ENCODE measurements at places on chromosomes 7 and 10.
A peak's percentile ranks its signal among the peaks of the same experiment; 100 is the strongest.

DNA sequence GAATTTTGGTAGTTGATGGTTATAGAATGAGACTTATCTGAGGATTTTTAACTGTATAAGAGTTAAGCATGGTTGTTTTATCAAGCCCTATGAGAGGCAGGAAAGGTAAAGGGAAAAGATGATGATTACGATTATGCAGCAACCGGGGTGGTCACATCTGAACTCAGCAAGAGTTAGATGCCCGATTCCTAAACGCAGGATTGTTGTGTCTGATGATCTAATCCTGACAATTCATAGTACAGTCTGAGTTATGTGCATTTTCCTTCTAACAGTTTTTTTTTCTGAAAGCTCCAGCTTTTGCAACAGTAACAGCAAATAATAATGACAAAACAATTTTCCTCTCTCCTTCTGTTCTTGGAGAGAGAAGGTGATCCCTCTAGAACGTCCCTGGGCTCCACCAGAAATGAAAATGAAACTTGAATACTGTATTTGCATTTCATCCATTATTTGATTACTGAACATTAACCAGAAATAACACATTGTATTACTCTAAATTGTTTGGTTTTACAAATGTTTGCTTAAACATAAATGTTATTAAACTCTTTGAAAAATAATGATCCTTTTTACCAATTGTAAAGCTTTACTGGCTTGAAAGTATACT, 176.5 kb upstream of the CCDC6 start:
- no peak for DNase-seq

DNA sequence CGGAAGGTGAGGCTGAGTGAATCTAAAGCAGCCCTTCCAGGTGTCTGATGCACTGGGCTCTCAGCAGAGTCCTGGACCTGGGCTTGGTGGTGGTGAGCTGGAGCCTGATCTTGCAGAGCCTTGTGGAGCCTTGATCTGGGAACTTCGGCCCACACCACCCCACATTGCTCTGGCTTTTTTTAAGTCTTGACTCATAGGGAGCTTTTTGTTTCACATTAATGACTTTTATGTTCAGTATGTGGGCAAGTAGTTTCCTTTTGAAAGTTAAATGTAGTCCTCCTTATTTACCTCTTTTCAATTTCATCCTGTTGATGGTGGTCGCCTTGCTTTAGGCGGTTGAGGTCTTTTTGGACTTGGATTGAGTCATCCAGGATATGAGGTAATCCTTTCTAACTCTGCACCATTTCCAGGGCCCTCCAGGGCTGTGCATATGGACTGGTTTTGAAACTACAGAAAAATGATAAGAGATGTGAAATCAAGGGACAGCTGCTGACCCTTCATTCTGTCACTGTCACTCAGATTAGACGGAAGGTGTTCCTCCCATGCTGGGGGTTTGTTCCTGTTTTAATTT, 2.9 kb upstream of the NRAP start:
- no peak for DNase-seq

DNA sequence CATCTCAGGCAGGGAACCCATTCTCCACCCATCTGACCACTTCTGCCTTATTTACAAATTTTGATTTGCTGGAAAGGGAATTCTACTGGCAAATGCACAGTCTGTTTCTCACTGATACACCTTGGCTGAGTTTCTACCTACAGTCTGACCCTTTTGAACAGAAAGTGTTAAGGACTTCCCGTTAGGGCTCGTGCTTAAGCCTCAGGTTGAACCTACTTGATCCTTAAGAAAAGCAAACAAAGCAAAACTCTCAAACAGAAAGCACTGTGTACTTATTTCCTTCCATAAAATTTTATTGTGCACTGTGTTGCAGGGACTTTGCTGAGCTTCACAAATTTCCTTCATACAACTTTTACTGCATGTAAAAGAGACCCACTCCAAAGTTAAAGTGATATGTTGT, 367.8 kb downstream of the NRG3 start:
- DNase-seq, result no peak

DNA sequence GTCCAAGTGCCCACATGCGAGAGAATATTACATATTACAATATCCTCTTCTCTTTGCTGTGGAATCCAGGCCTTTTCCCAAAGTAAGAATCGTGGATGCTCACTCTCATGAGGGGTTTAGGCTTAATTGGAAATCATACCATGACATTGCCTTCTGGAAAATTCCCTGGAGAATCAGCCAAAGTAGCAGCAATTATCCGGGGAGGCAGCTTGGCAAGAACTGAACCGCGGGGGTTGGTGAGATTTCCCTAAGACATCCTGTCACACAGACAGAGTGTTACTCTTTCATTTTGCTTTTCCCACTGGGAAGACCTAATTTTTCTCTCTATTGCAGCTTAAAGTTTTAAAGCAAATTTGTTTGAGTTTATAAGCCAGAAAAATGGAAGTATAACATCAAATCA, 463.6 kb upstream of the DPP6 start:
- no peak for DNase-seq

DNA sequence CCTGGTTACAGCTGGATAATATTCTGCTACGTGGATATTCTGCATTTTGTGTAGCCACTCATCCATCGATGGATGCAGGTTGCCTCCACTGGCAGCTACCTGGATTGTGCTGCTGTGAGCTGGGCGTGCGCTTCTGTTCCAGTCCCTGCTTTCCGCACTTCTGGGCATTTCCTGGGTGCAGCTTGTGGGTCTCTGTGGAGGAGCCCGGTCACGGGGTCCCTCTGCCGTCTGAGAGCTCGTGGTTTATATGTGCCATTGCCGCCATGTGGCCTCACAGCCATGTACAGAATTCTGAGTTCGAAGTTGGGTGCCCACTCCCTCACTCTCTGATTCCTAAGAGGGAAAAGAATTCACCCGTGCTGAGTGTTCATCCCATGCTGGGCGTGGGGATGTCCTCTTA, 38.3 kb downstream of the JAKMIP3 start:
- DNase-seq, result no peak

DNA sequence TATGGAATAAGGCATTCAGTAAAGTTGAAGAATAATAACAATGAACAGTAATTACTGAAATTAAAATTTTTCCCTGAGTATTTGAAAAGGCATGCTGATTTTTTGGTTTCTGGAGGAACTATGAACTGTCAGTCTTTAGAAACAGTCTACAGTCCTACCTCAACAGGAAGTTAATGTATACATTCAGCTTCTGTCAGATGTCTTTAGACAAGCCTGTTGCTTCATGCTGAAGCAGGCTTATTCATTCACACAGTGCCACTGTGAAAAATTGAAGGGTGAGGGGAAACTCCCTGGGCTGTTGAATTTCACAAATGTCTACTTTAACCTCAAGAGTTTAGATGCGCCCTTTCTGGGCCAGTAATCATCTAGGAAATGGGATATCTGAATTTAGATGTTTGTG, 3.5 kb downstream of the NRF1 start:
- peak; percentile 4 for DNase-seq

DNA sequence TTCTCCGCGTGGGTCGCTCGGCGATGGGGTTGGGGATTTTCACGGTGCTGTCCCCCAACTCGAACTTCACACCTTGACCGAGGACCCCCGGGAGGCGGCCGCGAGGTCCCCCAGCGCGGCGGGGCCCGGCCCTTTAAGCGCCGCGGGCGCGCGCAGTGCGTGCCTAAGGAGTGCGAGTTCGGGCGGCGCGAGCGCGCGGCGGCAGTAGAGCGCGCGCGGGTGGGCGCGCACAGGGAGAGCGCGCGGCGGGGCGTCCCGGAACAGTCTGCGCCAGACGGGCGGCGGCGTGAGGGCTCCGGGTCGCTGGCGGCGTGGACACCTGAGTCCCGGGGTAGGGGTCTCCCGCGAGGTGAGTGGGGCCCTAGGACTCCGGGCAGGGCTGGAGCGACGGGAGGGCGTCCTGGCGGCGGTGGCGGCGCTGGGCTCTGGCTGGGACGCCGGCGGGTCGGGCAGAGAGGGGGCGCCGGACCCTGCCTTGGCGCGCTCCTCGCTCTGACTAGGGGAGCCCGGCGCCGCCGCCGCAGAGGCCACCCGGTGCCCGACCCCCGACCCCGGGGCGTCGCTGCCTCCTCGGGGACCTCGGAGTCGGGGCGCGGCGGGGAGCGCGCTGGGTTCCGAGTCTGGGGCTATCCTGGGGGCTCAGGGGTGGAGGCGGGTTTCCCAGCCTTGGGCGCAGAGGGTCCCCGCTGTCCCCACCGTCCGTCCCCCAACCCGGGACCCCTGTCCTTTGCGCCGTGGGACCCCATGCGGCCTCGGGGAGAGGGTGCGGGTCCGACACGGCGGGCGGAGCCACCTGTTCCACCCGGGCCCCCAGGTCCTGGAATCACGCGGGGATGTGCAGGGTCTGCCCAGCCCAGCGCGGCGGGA, at the start of gene PROSER2:
PROSER2 (plus strand) TSS at position 235 of the 867 bp plus-strand sequence. CDS start 28,722 bp downstream, outside the sequence.
- no peak for DNase-seq

DNA sequence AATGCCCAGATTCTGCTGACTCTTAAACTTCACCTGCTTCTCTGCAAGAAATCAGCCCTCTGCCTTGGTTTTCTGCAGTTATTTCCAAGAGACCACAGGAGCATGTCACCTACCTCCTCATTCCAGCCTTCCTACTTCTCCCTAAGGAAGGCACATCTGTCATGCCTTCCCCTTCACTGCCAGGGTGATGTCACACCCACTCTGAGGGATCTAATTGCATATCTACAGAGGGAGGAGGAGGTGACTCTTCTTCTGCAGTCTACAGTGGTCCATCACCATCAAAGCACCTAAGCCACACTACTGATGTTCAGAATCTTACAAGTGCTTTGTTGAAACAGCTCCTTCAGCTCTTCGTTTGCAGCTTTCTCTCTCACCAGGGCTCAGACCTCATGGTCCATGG, 275.5 kb downstream of the FGFR2 start:
- no peak for DNase-seq

- no peak for DNase-seq
These were observed 234.3 kb upstream of the C7orf33 start for GRCh38 chr7:148356303-148356702.

GRCh38 chr10:82452046-82452445, 577.1 kb downstream of the NRG3 start:
- no peak for DNase-seq

DNA sequence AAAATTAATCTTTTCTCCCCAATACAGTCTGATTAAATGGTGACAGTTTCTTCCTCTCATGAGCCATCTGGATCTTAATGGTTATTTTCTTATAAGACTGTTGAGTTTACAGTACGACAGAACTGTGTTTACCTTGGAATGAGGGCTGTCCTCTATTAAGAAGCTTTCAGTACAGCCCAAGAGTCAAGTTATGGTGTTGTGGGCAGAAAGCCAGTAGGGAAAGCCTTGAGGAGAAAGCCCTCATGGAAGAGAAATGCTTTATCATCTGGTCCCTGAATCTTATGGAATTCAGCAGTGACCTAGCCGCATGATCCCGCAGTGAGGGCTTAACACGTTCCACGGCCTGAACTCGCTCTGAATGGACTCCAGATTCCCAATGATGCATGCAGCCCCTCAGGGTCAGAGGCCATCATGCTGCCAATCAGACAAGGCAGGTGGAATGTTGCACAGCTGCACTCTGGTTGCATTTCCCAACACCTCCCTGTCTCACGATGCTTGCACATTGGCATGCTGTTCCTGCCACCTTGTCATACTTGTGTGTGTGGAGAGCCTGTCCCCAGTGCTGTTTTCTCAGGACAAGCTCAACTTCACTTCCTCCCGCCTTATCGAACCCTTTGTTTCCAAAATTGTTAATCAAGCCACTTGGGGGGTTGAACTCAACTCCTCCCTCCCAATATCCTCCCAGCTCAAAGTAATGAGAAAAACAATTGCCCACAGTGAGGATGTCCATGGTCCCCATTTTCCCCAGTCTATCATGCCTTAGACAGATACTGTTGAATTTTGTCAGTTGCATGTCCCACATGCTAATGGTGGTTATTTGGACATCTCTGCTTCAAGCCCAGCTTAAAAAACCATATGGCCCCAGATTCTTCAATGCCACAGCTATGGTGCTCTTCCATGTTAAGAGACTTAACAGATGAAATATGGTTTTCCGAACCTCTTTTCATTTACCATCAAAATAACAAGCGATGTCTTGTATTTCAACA, 211.1 kb upstream of the TCF7L2 start:
- DNase-seq, result no peak

- no peak for DNase-seq
These were observed 30.2 kb downstream of the CALD1 start for GRCh38 chr7:134809616-134810015.

GRCh38 chr10:49271346-49271745, 27.6 kb upstream of the C10orf71 start:
- no peak for DNase-seq

GRCh38 chr10:44379907-44380306, 5.0 kb downstream of the CXCL12 start:
- DNase-seq, result no peak

- no peak for DNase-seq
These were observed 193.7 kb downstream of the RNLS start for GRCh38 chr10:88389456-88389855.

DNA sequence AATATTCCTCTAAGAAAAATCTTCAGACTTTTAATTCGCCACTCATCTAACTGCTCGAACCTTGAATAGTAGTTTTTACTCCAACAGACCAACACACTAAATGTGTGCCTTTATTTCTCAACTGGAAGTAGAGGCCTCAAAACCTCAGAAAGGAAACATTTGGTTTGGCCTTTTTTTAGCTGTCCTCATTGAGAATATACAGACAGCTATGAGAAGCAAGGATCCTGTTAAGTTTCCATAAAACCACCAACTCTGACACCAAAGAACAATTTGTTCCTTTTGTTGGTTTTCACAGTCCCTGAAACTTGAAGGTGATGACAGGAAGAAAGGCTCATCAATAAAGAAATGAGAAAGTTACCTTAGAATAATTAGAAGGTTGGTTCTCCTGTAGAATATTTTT, 199.2 kb upstream of the MEOX2 start:
- DNase-seq, result no peak

DNA sequence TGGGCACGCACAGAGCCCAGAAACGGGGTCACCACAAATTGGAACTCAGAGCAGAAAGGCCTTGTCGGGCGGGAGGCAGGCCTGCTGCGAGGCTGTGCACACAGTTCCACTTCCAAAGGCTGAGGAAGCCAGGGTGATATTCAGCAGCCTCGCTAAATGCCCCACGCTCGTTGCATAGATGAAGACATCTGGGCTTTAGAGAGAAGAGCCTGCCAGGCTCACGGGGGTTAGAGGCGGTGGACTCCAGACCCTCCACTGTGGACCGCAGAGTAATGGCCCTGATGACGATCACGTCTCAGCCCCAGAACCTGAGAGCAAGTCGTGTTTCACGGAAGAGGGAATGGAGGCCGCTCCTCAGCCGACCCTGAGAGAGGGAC, 104.2 kb downstream of the DNAJB6 start:
- no peak for DNase-seq

DNA sequence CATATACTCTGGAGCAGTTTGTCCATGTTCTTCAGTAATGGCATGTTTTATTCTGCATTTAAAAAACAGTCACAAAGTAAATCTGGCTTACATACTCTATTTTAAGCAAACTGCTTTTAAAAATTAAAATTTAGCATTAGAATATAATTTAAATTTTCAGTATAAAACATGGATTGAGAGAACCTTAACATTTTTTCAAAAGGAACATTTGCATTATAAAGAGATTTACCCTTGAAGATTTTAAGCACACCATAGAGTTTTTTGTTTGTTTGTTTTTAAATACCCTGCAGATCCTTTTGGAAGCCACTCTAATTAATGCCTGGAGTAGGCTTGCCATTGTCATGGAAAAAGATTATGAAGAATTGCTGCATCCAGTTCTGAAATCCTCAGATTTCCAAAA, 70.4 kb downstream of the ZNRF2 start:
- DNase-seq, result no peak
